ENCODE measurements at places on chromosomes 12 and 14.

DNA sequence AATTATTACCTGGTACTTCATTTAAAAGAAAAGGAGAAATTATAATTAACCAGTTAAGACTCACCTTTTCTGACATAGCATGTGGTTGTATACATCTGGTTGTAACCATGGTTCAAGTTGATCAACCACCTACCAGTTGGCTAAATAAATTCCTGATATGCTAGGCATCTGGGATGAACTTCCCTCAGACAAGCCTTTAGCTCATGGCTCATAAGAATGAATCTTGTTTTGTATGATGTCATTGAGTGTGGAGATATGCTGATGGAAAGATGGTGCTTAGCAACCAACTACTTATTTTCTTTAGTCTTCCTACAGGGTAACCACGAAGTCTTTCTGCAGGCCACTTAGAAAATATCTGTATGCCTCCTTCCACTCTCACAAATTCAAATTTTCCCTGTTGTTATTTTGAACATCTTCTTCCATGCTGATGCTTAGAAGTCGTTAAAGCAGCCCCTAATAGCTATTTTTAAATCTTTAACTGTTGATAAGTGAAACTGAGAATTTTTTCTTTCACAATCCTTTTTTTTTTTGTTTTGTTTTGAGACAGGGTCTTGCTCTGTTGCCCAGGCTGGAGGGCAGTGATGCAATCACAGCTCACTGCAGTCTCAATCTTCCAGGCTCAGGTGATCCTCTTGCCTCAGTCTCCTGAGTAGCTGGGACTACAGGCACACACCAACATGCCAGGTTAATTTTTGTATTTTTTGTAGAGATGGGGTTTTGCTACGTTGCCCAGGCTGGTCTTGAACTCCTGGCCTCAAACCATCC is 51.9 kb upstream of the PTHLH start:
- H3K4me1 ChIP-seq = no peaks in the 10 kb centered on the region
- H3K27ac ChIP-seq = no peak overlapping the region
- H3K36me3 ChIP-seq = no peaks in the 10 kb centered on the region
- no peak for DNase-seq
- H3K4me3 ChIP-seq = no peak overlapping the region
- no peaks in the 10 kb centered on the region for H3K27me3 ChIP-seq

DNA sequence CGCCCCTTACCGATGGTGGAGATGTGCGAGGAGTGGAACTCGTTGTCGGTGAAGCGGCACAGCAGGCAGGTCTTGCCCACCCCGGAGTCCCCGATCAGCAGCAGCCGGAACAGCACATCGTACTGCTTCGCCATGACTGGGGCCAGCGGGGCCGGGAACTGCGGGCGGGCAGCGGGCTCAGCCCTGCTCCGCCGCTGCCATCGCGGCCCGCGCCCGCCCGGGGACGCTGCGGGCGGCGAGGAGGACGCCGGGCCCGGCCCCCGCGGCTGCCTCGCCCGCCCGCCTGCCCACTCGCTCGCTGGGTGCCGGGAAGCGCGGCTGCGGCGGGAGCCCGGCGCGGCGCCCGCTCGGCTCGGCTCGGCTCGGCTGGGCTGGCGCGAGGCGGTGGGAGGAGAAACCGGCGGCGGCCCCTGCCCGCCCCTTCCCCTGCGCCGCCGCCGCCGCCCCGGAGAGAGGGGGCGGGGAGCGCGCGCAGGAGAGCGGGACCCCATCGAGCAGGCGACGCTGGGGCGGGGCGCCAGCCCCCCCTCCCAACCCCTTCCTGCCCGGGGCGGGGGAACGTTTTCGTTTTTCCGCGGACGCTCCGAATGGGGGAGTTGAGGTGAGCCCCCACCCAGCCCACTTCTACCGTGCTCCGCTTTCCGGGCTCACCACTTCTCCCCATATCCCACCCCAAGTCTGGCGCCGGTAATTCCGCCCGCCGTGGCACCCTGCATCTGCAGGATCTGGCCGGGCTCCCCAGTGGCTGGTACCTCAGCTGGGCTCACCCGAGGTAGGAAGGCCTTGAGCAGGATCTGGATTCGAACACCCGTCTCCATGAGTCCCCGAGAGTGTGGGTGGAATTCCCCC is at the start of gene RAB15:
RAB15 (minus strand) TSS at position 394 of the 849 bp plus-strand sequence; CDS start at position 134, 260 bp downstream.
- peaks cover 12% of the 10 kb centered on the region for H3K27me3 ChIP-seq
- DNase-seq = peak; percentile 83
- peaks cover 22% of the 10 kb centered on the region for H3K4me1 ChIP-seq
- peak within 1 kb of the TSS; percentile 77 for H3K4me3 ChIP-seq

DNA sequence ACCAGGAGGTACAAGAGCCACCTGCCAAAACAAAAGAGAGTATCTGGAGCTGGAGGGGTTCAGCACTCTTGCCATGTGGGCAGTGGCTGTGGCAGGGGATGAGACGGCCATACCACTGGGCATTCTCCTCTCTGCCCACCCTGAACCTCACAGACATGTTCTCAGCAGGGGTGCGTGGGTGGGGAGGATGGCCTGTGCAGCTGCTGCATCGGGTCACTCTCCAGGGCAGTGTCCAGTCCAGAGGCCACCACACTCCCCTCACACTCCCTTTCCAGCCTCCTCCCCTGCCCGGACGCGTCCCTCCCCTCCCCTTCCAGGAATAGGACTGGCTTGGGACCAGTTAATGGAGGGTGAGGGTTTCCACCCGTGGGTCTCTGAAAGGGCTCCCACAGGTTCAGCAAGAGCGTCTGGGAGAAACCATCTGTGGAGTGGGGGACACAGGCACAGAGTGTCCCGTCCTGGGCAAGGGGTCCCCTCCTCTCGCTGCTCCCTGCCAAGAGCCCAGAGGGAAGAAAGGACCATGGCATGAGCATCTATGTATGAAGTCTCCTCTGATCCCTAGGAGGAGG is 501 bp downstream of the C1R start:
- H3K4me3 ChIP-seq = peak overlapping the region; percentile 50
- no peaks in the 10 kb centered on the region for H3K27me3 ChIP-seq
- DNase-seq = no peak
- H3K36me3 ChIP-seq = peaks cover 29% of the 10 kb centered on the region

DNA sequence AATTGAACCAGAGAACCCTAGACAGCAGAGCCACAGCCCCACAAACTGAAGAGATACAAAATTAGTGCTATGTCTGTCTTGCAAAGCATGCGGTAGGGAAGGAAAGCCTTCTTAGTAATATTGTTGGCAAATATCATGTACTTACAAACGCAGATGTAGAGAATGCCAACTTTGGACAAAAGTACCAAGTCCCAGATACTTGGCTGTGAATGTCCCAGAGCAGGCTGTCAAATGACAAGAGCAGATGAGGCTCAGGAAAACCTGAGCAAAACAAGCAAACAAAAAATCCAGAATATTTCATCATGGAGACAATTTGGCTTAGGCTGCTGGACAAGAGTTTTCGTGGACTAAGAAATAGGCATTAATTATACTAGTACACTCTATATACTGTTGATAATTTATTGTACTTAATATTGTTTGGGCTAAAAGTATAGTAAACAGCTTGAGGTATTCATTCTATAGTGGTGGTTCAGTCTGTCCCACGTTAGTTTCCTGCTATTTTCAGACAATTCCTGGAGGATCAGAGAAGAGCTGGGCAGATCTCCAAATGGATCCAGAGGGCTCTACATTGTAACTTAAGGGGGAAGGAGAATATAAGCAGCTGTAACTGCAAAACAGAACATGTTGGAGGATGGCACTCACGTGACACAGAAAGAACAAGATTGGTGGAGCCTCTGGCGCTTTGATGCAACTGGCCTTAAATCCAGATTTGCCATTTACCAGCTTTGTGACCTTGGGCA is 329.8 kb downstream of the ATP23 start:
- no peaks in the 10 kb centered on the region for H3K4me1 ChIP-seq
- H3K36me3 ChIP-seq = no peaks in the 10 kb centered on the region
- H3K4me3 ChIP-seq = no peak overlapping the region
- DNase-seq = peak; percentile 30
- no peak overlapping the region for H3K27ac ChIP-seq
- no peaks in the 10 kb centered on the region for H3K27me3 ChIP-seq

GRCh38 chr12:9619411-9620179 is 11.9 kb upstream of the KLRB1 start:
- no peak for DNase-seq
- H3K4me1 ChIP-seq = no peaks in the 10 kb centered on the region
- no peak overlapping the region for H3K27ac ChIP-seq
- no peaks in the 10 kb centered on the region for H3K36me3 ChIP-seq

DNA sequence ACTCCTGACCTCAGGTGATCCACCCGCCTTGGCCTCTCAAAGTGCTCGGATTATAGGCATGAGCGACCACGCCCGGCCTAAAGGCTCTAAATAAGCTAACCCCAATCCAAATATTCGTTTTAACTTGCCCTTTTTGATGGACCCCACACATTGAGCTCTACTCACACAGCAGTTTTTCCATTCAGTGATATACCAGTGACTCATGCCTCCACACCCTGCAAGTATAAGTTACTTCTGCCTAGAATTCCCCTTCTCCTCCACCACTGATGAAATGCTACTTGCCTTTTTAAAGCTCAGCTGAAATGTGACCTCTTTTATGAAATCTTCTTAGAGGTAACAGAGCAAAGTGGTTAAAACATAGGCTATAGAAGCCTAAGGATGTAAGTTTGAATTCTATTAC is 68.8 kb downstream of the EXOC5 start:
- H3K4me1 ChIP-seq = no peaks in the 10 kb centered on the region
- no peaks in the 10 kb centered on the region for H3K36me3 ChIP-seq
- no peak overlapping the region for H3K27ac ChIP-seq

DNA sequence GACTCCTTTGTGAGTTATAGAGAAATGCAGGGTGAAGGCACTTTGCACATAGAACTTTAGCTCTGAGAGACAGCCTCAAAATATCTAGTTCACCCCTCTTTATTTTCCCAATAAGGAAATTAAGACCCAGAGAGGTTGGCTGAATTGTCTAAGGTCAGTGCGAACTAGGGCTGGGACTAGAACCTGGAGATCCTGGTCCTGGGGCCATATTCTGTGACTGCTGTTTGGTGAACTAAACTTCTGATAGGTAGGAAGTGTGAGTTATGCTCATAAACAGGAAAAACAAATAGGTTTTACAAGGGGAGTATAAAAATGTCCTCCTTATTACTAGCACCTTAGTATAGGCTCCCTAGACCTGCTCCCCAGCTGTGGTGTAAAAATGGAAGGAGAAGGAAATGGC is 53.9 kb downstream of the DAD1 start:
- peak overlapping the region; percentile 24 for H3K27ac ChIP-seq
- no peak overlapping the region for H3K4me3 ChIP-seq
- H3K27me3 ChIP-seq = no peaks in the 10 kb centered on the region
- H3K4me1 ChIP-seq = peaks cover 12% of the 10 kb centered on the region
- DNase-seq = no peak
- H3K36me3 ChIP-seq = no peaks in the 10 kb centered on the region

GRCh38 chr12:4954621-4955354 is 45.1 kb downstream of the KCNA1 start:
- H3K4me3 ChIP-seq = no peak overlapping the region
- H3K36me3 ChIP-seq = no peaks in the 10 kb centered on the region

DNA sequence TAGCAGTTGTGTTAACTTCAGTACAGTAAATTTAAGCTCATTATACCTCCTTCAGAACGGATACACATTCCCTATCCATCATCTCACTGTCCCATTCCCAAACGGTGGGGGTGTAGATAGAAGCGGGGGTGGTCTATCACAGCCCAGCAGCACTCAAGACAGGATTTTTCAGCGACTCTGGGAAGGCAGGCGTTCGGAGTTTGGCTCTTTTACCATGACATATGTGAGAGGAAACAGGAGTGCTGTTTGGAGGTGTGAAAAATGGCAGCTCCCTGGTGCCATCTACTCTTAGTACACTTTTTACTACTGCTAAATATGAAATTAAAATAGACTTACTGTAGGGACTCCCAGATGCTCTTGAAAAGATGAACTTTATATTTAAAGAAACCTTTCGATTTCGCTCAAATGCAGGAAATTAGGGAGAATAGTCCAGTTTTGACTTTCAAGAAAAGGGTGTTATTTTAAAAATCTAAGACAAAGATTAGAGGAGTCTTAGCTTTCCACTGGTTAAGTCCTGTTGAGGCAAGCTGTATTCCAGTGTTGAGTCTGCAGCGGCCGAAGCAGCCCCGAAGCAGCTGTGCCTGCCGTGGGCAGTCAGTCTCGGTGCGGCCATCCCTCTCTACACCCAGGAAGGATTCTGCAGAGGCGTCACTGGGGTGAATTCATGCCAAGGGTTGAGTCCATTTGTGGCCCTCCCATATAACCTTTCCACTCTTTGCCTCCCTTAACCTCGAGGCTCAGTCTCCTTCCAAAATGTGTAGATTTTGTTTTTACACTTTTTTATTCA is 42.1 kb downstream of the KCNMB4 start:
- DNase-seq = no peak
- H3K27ac ChIP-seq = no peak overlapping the region
- no peaks in the 10 kb centered on the region for H3K27me3 ChIP-seq
- H3K36me3 ChIP-seq = no peaks in the 10 kb centered on the region
- H3K4me3 ChIP-seq = no peak overlapping the region

GRCh38 chr12:25625146-25625545 is 72.1 kb upstream of the LMNTD1 start:
- H3K36me3 ChIP-seq = no peaks in the 10 kb centered on the region
- H3K4me3 ChIP-seq = no peak overlapping the region

GRCh38 chr14:51862176-51862796 is 1.9 kb downstream of the GNG2 start:
- H3K36me3 ChIP-seq = no peaks in the 10 kb centered on the region
- DNase-seq = no peak
- H3K4me3 ChIP-seq = peak overlapping the region; percentile 46
- no peaks in the 10 kb centered on the region for H3K27me3 ChIP-seq
- H3K4me1 ChIP-seq = peaks cover 63% of the 10 kb centered on the region
- H3K27ac ChIP-seq = peak overlapping the region; percentile 79

- peaks cover 23% of the 10 kb centered on the region for H3K4me1 ChIP-seq
- H3K36me3 ChIP-seq = no peaks in the 10 kb centered on the region
- peak within 1 kb of the TSS; percentile 57 for H3K4me3 ChIP-seq
- peaks cover 33% of the 10 kb centered on the region for H3K27me3 ChIP-seq
- no peak within 1 kb of the TSS for H3K27ac ChIP-seq
Measured at GRCh38 chr12:40691913-40692764, at the start of gene CNTN1. CNTN1 (plus strand) TSS chr12:40692439.

- H3K4me3 ChIP-seq = no peak overlapping the region
- no peak overlapping the region for H3K27ac ChIP-seq
- no peaks in the 10 kb centered on the region for H3K4me1 ChIP-seq
- H3K27me3 ChIP-seq = no peaks in the 10 kb centered on the region
- peak; percentile 86 for DNase-seq
Measured at GRCh38 chr14:75088566-75089373, 19.3 kb downstream of the ZC2HC1C start.

Measured in stomach (tissue), 19 donors.